Stimulated activated CD8-positive, alpha-beta memory T cell treated with anti-CD3 and anti-CD28 coated beads, Interleukin-2, amount 100 ng/mL, for 48 hours (primary cell): ENCODE measurements at places on chromosomes 11 and 22.

GRCh38 chr11:122814401-122814800 is 23.9 kb upstream of the CRTAM start:
- DNase-seq = no peak

- DNase-seq = no peak
These were observed 639.7 kb downstream of the TBC1D22A start for GRCh38 chr22:47401976-47402770.

DNA sequence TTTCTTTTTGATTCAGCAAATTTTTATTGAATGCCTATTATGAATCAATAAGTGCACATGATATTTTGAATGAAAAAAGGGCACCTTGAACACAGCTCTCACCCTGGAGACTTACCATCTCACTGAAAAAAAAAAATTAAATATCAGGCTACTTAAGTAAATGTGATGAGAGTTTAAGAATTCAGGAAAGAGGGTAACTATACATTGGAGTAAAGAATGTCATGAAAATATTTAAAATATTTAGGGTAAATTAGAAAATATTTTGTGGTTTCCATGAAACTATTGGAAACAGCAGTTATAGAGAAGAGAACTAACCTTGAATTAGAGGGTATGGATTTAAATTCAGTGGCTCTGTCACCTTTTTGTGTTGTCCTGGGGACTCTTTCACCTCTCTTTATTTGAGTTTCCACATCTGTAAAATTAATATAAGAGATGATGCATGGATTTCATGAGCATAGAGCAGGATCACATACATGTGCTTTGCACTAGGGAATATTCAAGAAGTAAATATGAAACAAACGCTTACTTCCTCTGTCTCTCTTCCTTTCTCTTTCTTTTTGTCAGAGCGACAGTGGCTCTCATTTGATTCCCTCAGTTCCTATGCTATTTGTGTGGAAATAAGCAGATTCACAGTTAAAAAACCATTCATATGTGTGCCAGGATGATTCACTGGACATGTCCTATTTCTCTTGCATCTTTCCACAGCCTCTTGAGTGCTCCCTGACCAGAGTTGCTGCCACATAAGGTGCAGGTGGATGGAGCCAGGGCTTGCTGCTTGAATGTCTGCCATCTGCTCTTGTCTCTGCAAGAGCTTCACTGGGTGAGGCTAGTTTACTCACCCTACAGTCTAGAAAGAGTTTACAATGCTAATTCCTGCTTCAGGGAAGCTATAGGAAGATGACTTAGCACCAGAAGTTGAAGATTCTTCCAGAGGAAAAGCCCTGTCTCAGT is 533.1 kb downstream of the ETS1 start:
- DNase-seq = no peak

GRCh38 chr11:77705195-77705875 is 67.7 kb upstream of the CLNS1A start:
- DNase-seq = no peak

DNA sequence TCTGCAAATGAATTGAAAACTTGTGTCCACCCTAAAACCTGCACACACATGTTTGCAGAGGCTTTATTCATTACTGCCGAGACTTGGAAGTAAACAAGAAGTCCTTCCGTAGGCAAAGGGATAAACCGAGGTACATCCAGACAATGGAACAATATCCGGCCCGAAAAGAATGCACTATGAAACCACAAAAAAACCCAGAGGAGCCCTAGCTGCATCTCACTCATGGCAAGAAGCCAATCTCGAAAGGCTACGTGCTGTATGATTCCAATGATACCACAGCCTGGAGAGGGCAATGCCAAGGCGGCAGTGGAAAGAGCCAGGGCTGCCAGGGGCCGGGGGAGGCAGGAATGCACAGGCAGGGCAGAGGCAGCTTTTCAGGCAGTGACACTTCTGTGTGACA is 3.2 kb upstream of the MRPL23 start:
- no peak for DNase-seq

DNA sequence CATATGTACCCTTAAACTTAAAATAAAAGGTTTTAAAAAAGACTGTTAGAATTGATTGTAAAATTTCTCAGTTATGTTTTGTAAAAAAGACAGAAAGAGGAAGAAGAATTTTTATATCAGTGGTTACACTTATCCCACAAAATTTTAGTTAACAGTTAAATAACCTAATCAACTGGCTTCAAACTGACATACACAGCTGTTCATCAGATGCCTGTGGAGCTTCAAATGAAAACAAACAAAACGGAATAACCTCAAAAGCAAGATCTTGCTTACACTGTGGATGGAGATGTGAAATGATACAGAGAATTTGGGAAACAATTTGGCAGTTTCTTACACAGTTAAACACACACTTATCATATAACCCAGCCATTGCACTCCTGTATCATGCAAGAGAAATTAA is 521.0 kb downstream of the ETS1 start:
- DNase-seq = no peak

DNA sequence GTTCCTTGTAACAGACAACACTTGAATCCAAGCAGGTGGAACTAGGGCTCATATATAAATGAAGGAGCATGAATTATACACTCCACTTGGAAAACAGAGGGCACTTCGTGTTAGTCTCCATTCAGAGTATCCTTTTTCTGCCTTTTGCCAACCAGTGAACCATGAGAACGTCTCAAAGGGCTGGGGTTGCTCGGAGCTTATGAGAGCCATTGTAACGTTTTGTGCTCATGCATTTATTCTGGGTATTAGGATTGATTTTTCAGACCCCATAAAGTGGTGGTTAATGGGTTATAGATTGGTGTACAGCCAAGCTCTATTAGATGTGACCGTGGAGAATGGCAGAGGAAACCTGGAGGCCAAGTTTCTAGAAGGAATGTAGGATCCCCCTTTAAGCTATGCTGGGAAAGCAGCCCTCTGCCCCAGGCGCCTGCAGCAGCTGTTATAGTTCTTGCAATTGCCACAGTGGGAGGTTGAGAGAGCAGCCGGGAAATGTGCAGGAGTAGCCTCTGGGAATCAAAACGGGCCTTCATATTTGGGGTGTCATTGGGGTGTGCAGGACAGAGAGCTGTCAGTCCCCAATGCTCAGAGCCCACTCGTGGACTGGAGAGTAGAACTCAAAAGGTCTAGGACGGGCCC is 54.6 kb upstream of the ASPHD2 start:
- no peak for DNase-seq

GRCh38 chr11:97860237-97860636 is 1160.5 kb upstream of the CNTN5 start:
- DNase-seq = no peak

GRCh38 chr11:82858556-82859091 is 41.6 kb downstream of the PRCP start:
- no peak for DNase-seq

DNA sequence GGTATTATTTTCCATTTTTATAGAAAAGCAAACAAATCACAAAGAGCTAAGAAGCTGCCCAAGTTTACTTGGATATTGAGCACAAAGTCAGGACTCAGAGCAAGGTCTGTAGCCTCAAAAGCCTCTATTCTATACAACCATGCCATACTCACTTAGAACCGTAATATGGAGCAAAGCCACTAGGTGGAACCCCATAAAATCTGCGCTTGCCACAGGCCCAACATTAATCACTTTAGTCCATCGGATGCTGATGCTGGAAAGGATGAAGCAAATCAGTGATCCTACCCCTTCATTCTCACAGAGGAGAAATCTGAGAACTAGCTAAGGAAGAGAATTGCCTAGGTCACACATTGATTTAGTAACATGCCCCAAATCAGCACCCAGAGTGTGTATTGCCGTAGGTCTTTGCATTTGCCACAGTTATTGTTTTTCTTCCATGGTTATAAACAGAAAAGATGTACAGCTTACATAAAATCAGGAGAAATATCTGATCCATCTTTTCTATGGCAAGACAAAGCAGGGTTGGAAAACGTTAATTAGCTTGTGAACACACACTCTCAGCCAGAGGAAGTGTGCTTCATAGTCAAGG is 56.7 kb upstream of the RAB38 start:
- no peak for DNase-seq

DNA sequence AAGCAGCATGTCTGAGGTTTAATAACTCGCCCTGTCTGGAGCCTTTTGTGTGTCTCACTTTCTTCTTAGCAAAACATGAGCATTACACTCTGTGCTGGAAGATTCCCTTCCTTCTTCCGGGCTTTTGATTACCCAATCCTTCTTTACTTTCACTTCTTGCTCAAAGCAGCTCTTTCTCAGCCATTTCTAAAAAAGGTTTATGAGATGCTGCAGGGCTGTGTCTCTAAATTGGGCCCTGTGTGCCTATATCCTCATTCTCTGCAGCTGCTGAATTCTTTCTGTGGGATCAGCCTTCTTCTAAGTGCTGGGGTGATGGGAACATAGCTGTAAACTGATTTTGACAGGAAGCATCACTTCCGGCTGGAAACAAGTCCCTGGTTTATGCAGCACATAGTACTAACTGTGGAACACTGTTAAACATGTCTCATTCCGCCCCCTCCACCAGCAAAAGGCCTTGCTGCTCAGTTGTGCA is 71.8 kb downstream of the PIWIL4 start:
- no peak for DNase-seq

DNA sequence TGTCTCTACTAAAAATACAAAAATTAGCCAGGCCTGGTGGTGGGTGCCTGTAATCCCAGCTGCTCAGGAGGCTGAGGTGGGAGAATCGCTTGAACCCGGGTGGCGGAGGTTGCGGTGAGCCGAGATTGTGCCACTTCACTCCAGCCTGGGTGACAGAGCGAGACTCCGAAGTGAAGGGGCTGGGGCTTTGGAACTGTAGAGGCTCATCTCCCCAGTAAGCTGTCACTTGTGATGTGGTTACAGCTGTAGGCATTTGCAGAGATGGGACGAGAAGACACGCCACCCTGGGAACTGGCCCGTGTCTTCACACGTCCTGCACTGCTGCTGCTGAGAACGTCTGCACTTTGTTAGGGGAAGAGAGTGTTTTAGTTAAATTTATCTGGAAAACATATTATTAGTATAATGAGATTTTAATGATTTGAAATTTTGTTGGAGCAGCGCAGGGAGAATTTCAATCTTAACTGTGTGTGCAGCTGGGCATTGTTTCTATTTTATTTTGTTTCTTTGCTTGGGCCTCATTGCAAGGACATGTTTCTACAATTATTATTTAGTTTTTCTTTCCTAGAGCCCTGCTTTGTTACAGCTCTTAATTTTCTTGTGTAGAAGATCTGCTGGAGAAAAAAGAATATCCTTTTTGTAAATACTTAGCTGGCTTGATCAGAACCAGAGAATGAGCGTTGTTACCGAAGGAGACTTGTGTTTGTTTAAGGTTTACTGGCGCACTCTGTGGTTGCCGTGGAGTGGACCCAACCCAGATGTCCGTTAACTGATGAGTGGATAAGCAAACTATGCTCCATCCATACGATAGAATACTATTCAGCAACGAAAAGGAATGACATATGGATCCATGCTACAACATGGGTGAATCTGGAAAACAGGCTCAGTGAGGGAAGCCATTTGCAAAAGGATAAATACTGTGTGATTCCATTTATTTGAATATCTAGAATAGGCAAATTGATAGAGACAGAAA is 18.4 kb downstream of the PARVB start:
- DNase-seq = no peak

DNA sequence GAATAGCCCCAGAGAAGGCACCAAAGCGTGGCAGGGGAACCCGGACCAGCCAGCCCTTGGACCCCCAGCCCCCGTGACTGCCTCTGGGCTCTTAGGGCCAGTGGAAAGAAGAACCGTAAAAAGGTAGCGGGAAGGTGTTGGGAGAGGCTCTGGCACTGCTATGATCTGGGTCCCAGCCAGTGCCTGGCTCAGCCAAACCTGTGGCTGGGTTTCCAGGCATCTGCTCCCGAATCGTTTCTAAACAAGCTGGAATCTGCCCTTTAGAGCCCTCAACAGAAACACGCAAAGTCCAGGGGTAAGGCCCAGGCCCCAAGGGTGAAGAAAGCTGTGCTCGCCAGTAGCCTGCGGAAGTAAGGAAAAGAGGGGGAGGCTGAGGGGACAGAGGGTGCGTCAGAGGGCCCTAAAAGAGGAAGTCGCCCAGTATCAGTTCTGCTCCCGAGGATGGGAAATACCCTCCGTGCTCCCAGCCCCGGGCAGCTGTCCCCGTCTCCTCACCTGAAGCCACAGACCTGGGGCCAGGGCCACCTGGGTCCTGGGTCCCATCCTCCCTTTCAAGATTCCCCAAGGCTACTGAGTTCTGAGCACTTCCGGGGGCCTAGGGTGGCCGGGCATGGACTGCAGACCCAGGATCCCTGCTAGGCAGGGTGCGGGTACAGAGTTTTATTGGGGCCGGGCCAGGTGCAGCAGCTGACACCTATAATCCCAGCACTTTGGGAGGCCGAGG is 24.7 kb downstream of the IL10RA start:
- no peak for DNase-seq

DNA sequence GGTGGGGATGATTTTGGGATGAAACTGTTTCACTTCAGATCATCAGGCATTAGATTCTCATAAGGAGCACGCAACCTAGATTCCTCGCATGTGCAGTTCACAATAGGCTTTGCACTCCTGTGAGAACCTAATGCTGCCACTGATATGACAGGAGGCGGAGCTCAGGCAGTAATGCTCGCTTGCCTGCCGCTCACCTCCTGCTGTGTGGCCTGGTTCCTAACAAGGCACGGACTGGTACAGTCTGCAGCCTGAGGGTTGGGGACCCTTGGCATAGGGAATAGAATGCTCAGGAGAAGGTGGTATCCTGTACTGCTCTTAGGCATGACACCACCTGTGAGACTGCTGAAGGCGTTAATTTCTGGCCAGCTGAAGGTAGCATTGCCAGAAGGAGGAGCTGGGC is 47.0 kb downstream of the STIM1 start:
- no peak for DNase-seq

GRCh38 chr22:22110548-22111266 is 128.1 kb upstream of the TOP3B start:
- peak; percentile 22 for DNase-seq

DNA sequence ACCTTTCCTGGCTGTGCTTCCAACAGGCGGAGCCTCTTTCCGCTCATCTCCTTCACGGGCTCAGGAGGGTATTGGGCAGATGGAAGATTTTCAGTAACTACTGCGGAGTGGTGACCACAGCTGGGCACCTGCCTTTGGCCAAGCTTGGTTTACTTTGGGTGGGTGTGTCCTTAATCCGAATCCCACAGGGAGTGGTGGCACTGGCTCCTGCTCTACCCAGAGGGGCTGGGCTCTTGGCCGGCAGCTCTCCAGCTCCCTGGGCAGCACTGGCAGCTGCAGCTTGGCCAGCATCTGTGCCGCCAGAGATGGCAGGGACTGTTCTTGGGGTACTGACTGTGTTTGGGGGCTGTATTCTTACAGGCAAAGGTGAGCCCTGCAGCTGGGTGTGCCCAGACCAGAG is 29.8 kb downstream of the BID start:
- DNase-seq = no peak

DNA sequence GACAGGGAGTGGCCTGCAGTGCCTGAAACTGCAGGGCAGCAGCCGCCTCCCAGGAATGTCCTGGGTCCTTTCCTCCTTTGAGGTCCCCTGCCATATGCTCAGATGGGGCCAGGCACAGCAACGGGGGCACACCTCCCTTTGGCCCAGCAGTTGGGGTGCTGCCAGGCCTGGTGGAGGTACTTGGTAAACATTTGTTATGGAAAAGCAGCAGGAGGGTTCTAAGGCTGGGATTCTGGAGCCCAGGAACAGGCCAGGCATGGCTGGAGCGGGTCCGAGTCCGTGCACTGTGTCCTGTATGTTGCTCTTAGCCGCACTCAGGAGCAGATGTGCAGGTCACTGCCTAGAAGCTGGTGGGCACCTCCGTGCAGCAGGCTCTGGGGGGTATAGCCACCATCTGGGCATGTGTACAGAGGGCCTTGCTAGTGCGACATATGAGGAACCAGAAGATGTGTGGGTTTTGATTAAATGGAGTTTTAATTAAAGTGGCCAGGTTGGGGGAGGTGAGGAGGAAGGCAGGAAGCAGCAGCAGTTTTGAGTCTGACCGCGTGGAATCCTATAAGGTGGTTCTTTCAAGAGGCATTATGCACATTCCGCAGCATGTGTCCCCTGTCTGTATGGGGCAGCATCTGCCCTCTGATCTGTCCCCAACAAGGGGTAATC is 1.5 kb downstream of the ADORA2A start:
- no peak for DNase-seq
